NCI-H1417 treated with DMSO at 0.1 percent for 48 hours (cell line): ENCODE measurements at places on chromosomes 16 and 17.

DNA sequence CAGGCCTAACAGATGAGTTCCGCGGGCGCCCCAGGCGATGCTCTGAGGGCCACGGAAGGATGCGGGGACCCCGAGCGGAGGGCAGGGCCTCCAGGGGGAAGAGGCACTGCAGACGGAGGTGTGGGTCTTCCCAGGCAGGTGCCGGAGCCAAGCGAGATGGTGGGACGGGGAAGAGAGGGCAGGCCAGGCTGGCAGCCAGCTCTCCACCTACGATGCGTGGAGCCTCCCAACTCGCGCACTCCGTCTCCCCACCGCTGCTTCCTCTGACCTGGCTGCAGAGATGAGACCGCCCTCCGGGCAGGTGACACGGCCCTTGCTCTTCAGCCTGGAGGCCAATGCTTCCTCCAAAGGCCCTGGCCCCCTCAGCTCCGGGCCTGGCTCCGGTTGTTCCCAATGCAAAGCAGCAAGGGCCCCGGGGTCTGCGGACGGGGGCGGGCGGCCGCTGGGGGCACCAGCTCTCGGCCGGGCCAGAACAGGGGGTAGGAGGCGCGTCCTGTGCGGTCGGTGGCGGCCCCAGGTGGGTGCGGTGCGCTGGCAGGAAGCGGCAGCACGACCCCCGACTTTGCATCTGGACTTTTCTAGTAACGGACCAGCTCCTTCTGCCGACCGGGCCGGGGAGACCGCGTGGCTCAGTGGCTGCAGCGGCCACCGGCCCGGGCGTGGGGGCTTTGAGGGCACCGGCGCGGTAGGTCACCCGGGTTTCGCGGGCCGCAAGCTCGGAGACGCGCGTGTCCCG lies 1.5 kb upstream of the SOX8 start:
- no peak for DNase-seq

DNA sequence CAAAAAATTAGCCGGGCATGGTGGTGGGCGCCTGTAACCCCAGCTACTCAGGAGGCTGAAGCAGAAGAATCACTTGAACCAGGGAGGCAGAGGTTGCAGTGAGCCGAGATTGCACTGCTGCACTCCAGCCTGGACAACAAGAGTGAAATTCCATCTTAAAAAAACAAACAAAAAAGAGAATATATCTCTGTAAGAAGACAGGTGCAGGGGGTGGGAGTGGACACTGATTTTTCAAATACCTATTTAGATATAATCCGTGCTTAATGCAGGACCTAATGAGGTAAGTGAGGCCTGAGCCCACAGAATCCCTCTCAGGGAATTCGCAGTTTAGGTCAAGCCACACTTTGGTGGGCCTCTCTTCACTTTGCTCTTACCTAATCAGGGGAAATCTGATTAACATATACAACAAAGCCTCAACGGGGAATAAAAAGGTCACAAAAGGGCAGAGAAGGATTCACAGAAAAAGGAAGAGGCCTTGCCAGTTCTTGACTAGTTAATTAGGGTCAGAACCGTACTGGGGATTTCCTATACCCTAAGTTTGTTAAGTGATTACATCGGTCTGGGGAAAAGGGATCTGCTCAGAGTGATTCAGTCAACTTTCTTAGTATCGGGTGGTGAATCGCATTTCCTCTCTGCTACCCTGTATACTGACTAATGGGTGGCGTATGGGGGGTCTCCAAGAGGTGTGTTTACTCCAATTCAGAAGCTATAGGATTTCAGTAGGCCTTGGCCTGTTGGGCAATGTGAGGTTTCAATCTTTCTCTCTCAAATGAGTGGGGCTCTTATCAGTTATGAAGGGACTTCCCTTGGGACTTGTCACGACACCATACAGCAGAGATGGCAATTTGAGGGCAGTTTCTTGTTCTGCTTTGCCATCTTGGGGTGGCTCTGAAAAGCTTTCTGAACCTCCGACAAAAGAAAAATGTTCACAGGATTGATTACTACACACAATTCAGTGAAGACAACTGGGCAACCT lies 1.9 kb upstream of the NFAT5 start:
- no peak for DNase-seq

GRCh38 chr17:52306314-52306713 lies 147.8 kb upstream of the CA10 start:
- DNase-seq: no peak

- DNase-seq: no peak
Observed at GRCh38 chr16:81582655-81583441, 138.2 kb downstream of the CMIP start.

- DNase-seq: no peak
Observed at GRCh38 chr16:47019568-47019967, 46.1 kb upstream of the DNAJA2 start.

GRCh38 chr16:47571049-47571448 lies 109.9 kb downstream of the PHKB start:
- no peak for DNase-seq

- no peak for DNase-seq
Observed at GRCh38 chr17:49327835-49328784, 33.9 kb downstream of the ZNF652 start.

- no peak for DNase-seq
Observed at GRCh38 chr17:73875346-73875745, 231.1 kb upstream of the SDK2 start.
